ENCODE measurements at places on chromosomes 13 and 19.

DNA sequence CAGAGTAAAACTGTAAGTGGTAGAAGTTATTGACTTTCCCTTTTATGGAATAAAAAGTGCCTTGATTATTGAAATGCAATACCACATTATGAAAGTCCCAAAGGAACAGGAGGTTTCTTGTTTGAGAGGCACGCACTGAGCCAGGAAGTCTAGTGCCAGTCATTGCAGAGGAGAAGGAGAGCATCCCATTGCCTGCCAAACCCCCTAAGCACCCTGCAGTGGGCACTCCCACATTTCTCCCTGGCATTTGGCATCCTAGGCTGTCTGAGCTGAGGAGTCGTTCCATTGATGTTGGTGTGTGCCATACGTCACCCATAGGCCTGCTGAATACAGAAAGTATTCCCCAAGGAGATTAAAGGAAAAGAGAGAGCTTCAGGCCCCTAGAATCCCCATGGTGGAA lies 85.7 kb upstream of the MBNL2 start:
- DNase-seq: no peak

GRCh38 chr19:53873773-53874605 lies 6.3 kb downstream of the MYADM start:
- DNase-seq: no peak

DNA sequence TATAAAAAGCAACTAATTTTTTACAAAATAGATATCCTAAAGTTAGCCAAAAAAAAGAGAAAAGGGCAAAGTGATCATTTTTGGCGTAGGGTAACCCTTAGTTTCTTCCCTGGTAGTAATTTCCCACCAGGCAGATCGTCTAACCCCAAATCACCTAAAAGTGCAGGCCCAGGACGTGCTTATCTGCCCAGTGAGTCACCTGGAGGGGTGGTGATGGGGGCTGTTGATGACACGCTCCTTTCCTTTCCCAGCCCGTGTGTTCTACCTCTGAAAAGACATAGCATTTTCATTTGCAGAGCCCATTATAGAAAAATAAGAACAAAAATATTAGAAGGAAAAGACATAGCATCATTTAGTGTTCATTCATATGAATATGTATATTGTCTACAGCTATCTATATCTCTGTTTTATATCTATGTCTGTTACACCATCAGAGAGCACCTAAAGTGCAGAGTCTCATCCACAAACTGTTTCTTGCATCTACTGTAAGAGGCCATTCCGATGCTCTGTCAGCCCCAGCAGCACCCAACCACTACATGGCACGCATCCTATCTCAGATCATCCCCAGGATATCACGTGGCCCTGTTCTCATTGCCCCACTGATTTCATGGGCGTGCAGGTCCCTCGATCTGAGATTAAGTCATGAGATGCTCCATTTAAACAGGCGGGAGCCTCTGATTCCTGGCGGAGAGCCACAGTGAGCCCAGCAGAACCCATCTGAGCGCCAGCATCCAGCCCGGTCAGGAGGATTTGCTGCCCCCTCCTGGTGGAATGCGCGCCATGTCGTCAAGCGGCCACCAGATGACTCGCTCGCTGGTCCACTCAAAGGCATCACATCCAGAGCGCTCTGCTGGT lies 8.5 kb upstream of the LILRB3 start:
- peak; percentile 74 for DNase-seq

- no peak for DNase-seq
Measured at GRCh38 chr19:1123381-1123780, 19.6 kb downstream of the GPX4 start.

- DNase-seq: no peak
Measured at GRCh38 chr19:29841209-29841558, 29.4 kb downstream of the CCNE1 start.

DNA sequence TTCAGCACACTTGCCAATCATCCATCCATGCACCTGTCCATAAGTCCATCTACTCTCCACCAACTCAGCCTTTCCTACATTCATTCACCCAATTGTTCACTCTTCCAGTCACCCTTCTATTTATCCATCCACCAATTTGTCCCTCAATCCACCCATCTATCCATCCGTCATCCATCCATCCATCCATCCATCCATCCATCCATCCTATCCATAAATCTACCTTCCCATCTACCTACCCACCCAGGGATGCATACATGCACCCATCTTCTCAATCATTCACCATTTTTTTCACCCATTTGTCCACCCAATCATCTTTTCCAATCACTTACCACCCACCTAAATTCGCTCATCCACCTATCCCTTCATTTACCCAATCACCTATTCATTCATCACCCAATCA lies 14.6 kb upstream of the CEACAM20 start:
- no peak for DNase-seq

- DNase-seq: peak; percentile 93
Measured at GRCh38 chr19:2327773-2328400, 499 bp downstream of the LSM7 start.

GRCh38 chr13:71030784-71031183 lies 836.2 kb downstream of the DACH1 start:
- no peak for DNase-seq

DNA sequence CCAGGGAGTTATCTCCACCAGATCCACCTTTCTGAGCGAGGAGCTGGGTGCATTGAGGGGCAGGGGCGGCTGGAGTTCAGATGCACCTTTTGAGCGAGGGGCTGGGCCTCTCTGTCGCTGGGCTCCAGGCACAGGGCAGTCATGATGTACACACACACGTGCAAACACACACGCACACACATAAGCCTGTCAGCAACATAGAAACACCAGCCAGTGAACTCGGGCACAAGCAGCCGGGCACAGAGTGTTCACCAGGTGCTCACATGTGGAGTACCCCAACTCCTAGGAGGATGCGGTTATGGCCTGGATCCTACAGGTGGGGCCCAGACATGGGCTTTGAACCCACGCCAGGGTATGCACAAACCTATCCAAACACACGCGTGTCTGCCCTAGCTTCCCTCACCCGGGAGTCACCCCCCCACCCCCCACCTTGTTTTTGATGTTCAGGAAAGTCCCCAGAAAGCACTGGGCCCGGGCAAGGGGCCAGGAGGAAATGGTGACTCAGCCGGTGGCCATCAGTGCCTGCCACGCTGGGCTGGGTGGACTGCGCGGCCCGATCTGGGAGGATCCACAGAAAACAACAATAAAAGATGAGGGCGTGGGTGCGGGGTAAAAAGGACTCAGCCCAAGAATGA lies 13.3 kb downstream of the ARRDC2 start:
- peak; percentile 95 for DNase-seq

GRCh38 chr13:44765001-44765471 lies 188.9 kb upstream of the TSC22D1 start:
- DNase-seq: no peak

DNA sequence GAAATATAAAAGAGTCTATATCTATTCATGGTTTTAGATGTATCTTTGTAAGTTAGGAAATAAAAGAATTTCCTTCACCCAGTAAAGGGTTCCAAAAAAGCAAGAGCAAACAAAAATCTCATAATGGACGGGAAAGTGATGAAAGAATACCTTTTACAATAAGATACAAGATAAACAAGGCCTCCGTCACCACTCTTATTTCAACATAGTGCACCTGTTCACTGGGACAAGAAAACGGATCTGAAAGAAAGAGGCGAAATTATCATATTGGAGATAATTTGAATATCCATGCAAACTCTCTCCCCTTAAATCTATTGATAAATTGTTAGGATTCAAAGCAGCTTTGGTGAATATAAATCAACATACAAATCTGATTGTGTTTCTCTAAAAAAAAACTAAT lies 877 bp upstream of the NLRP11 start:
- DNase-seq: no peak

- no peak for DNase-seq
Measured at GRCh38 chr13:53028063-53028462, 550 bp upstream of the OLFM4 start.

GRCh38 chr19:14700711-14701375 lies 11.0 kb downstream of the ZNF333 start:
- no peak for DNase-seq

DNA sequence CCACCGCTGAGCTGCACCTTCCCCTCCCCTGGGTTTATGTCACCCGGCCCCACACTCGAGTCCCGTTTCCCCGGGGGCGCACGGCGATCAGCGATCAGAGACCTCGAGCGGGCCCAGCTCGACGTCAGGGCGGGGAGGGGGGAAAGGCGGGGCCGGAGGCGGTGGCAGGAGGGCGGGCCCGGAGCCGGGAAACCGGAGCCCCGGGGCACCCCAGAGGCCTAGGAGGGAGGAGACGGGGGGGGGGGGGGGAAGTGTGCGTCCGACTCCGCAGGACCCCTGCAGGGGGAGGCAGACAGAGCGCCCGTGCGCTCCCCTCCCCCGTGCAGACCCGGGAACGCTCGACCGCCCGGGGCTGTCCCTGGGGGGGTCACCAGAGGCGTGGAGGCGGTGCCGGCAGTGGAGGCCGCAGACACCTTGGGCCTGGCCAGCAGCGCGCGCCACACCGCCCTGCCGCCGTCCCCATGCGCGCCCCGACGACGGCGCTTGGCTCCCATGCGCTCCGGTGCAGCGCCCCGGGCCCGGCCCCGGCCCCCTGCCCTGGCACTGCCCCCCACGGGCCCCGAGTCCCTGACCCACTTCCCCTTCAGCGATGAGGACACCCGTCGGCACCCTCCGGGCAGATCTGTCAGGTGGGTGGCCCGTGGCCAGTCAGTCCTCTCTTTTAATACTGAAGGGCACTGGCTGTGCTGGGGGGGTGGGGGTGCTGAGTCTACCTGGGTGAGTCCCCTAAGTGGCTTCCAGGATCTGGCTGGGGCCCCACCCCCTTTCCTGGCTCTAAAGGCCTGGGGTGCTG lies 11.8 kb downstream of the PDE4A start:
- peak; percentile 74 for DNase-seq

DNA sequence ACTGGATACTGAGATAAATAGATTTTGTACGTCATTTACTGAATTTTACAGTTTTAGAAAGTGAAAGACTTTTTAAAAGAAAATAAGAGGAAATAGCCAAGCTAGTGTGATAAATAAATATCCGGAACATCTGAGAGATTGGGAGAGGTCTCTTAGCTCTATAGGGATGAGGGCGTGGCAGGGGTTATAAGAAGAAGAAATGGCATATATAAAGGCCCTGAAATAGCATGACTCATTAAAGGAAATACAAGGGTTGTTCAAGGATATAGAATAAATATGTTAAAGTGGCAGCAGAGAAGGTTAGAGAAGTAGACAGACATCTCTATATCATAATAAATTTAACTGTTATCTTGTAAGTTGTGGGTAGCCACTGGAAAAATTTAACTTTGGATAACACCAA lies 144.4 kb downstream of the MAB21L1 start:
- no peak for DNase-seq

DNA sequence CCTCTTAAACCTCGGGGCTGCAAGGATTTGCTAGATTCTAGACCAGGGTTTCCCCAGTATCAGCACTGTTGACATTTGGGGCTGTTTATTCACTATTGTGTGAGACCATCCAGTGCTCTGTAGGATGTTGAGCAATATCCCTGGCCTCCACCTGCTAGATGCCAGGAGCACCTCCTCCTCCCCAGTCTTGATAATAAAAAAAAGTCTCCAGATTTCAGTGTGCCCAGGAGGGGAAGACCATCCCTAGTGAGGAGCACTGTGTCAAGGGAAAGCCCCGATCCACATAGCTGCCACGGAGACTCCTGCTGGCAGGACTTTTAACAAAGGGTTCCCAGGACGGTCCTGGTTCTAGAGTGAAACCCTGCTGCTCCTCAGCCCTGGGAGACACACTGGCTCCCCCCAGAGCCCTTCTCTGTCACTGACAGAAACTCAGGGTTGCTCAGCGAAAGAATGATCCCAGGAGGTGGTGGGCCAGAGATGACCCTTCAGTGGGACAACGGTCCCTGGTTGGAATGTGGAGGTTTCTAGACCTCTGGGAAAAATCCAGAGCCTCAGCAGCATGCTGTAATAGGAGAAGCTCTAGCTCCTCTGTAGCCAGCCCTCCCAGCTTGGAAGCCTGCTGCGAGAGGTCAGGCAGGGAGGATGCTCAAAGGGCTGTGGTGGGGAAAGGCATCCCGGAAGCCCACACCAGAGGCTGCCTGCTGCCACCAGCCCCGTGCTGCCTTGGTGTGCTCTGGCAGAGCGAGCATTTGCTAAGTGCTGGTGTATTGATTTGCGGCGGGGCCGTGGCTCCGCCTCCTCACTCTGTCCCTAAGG lies 20.3 kb downstream of the LYL1 start:
- no peak for DNase-seq

- DNase-seq: no peak
Measured at GRCh38 chr19:33290082-33290815, 12.1 kb downstream of the CEBPA start.

DNA sequence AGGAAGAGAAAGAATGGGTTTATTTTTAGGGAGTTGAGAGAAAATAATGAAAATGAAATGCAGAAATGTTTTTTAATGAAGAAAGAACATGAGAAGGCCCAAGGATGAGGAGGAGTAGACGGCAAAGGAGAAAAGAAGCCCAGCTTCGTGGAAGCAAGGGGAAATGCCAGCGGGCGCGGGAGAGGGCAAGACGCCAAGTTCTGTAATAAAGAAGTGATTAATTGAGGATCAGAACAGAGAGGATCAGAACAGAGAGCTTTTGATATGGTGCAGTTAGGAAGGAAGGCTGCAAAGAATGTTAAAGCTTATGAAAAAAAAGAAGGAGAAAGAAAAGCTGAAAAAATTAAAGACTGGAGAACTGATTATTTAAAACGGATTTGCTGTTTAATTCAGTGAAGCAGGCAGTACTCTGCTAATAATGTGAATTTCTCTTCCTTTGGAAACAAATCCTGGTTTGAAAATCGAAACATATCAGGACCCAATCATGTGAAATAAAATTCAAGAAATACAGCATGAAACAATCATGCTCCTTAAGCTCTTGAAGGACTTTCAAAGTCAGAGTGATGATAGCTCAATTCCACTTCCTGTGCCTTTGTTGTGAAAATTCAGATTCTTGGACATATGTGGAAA lies 99.3 kb upstream of the SOX1 start:
- DNase-seq: no peak

- no peak for DNase-seq
Measured at GRCh38 chr13:41013835-41014234, 5.3 kb downstream of the ELF1 start.

GRCh38 chr19:17103177-17103576 lies 27.6 kb downstream of the MYO9B start:
- DNase-seq: peak; percentile 57

DNA sequence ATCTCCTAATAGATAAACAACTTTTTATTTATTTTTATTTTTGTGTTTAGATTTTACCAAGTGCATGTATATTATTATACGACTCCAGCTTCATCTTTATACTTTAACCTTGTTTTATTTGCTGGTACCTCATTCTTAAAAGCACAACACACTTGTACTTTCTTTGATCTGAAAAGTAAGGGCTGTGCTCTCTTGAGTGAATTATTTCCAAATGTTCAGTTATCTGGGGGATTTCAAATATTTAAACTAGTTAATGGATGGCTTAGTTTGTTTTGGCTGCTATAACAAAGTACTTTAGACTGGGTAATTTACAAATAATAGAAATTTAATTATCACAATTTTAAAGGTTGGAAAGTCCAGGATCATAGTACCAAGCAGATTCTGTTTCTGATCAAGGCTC lies 1148.2 kb upstream of the PCDH9 start:
- DNase-seq: no peak

- DNase-seq: no peak
Measured at GRCh38 chr13:108993346-108993745, 363.9 kb downstream of the MYO16 start.

GRCh38 chr13:38582133-38582532 lies 104.7 kb upstream of the FREM2 start:
- DNase-seq: peak; percentile 43

GRCh38 chr13:46905249-46905648 lies 8.4 kb upstream of the HTR2A start:
- DNase-seq: no peak

- no peak for DNase-seq
Measured at GRCh38 chr19:12865746-12866415, 15.4 kb downstream of the DNASE2 start.

GRCh38 chr13:23987331-23987894 lies 90.1 kb upstream of the C1QTNF9B start:
- no peak for DNase-seq

- no peak for DNase-seq
Measured at GRCh38 chr13:67935626-67936025, 705.5 kb upstream of the PCDH9 start.
